NCI-H1092 treated with DMSO at 0.1 percent for 48 hours (cell line): ENCODE measurements at places on chromosomes 5 and 9.

DNA sequence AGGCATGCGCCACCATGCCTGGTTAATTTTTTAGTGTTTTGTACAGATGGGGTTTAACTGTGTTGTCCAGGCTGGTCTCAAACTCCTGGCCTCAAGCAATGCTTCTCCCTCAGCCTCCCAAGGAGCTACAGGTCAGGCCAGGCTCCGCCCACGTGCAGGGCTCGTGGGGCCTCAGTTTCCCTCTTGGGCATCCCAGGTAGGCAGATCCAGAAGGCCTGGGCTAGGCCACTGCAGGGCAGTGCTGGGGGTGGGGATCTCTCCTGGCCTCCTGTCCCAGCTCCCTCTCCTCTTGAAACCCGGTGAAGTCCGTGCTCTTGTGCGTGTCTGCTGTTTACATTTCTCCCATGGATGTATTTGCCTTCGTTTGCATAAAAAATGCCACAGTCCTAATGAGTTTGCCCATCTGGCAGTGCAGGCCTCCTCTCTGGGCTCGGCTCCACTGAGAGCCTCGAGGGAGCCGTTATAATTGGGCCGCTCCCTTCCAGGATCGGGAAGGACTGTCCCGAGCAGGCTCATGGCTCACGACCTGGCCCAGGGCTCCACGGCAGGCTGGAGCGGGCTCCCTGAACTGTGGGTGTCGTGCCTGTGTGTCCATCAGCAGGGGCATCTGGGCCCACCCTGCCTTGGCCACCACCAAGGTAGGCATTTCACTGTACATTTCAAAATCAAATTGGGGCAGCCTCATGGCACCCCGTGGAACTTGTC lies 52.6 kb upstream of the RUFY1 start:
- DNase-seq = no peak

- no peak for DNase-seq
These were observed 518.1 kb downstream of the CSNK1G3 start for GRCh38 chr5:124030043-124030491.

DNA sequence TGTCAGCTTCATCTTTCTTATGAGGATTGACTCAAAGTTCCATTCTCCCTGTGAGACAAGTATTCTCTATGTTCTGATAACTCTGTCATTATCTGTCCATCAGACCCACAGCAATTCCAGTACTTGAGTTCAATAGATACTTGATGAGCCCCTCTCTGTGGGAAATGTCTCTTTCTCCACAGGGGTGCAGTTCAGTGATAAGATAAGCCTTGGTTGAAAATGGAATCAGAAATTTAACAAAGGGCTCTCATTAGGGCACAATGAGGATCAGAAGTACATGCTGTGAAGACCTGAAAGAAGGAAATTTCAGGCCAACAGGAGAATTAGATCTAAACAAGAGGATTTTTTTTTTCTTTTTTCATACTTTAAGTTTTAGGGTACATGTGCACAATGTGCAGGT lies 737.3 kb downstream of the MTRR start:
- no peak for DNase-seq

DNA sequence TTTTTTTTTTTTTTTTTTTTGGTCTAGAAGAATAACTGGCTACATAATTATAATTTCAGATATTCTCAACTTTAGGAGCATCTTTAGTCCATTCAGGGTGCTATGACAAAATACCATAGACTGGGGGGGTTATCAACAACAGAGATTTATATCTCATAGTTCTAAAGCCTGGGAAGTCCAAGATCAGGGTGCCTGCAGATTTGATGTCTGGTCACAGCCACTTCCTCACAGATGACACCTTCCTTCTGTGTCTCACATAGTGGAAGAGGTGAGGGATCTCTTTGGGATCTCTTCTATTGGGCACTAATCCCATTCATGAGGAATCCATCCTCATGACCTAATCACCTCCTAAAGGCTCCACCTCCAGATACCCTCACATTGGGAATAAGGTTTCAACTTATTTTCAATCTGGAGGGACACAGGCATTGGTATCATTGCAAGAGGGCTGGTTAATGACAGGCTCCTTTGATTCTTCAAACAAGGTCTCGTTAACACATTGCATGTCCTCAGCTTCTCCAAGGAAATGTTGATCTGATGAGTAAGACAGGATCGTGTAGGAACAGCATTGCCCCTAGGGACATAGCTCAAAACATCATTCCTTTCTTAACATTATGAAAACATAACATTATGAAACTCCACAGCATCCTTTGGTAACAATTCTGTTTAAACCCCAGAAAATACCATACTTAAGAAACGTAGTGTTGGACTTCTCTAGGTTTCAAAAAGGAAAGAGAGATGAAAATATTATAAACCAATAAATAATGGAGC lies 372.4 kb downstream of the SEMA5A start:
- DNase-seq = no peak

DNA sequence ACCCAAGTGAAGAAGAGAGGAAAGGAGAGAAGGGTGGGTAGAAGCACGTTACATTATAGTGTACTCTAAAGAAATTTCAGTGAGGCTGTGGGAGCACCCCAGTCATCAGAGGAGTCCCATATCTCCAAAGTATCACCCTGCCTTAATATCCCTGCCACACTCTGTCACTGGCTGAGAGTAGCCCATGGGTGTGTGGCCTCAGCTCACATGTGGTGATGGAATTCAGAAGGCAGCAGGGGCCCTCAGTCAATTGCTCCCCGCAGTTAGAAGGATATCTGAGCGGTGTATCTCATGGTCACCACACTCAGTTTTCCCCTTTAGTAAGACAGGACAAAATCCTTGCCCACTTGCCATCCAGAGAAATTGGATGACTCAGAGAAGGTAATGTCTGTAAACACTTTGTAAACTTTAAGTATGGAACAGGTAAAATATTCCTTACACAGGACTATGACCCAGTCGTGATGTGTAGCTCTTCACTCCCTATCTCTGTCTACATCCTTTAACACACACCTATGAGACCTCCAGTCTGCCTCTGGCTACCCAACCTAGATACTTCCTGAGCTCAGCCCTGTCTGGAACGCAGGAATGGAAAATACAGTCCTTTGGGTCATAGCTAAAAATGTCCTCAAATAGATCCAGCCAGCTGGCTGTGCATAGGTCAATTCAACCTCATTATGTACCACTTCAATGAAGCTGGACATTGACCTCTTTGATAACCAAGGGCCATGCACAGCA lies 24.3 kb upstream of the PLIN2 start:
- DNase-seq = no peak

DNA sequence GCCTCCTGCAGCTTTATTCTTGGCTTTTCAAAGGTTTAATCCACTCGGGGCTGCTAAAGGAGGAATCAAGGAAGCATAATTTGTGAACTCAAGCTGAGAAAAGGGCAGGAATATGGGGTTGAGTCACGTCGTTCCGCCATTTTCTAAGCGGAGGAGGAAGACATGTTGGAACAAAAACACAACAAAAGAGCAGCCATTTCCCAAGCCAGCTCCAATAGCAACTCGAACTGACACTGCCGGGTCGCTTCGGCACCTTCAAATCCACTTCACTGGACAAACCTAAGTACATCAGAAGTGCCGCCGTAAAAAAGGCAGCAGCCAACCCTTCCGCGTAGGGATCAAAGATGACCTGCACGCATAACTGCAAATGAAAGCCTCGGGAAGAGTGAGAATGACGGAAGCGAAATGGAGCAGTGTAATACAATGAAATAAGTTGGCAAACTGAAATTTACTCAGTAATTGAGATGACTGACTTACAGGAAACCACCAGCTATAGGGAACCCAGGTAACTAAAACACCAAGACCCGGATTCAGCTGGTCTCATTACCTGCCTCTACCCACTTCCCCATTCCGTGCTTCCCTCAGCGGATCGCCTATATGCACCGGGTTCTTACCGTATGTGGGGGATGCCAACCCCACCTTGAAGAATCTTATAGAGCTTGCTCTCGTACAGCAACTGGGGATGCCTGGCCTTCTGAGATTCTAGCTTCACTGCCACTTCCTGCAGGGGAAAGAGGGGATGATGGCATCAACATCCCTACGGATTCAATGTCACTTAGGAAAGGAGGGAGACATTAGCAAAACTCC lies 1.6 kb downstream of the CSNK1A1 start:
- DNase-seq = peak; percentile 39

DNA sequence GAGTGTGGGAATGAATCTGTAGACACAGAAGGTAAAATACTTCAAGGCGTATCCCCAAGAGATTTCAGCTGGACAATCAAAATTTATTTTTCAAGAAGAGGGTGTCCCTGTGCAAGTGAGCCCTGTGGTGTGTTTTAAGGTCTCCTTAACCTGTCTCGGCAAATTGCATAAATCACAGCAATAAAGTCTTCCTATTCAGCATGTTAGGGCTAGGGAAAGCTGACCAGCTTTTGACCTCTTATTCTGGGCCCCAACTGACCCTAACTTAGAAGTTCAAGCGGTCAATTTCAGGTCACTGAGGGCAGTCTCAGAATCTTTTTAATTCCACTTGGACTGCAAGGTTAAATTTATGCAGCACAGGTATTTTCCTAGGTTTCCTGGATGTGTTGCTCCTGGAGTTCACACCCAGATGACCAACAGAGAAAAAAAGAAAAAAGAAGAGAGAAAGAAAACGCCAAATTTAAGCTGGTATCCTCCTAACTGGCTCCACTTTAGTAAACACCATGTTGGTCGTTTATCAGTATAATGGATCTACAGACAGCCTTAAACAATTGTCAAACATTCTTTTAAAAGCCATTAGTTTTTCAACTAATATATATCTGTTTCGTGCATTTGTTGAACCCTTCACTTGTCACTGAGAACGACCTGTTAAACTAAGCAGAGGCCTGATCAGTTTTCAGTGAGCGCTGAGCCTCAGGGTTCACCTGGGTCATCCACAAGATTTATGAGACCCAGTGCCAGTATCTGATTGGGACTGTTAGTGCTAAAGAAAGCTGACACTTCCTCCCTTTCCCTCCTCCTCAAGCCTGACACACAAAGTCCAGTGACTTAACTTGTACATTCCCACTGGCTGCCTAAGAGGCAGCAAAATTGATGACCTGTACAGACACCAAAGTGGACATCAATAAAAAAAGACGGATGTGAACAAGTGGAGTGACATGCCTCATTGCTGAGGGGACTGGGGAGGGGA lies 546.1 kb downstream of the NR2F1-AS1 start:
- DNase-seq = no peak

DNA sequence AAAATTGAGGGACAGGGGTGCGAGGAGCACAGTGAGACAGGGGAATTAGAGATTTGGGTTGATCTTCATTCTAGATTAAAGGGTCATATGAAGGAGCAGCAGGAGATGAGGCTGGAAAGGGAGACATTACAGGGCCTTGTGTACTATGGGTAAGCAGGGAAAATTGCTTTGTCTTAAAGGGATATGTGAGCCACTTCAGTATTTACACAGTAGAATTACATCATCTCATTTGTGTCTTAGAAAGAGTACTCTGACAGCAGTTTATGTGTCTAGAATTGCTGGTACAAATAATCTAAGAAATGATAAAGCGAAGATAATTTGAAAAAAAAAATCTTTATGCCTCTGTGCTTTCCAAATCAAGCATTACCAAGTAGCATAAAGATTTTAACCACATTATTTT lies 287.0 kb upstream of the ARRDC3 start:
- no peak for DNase-seq

DNA sequence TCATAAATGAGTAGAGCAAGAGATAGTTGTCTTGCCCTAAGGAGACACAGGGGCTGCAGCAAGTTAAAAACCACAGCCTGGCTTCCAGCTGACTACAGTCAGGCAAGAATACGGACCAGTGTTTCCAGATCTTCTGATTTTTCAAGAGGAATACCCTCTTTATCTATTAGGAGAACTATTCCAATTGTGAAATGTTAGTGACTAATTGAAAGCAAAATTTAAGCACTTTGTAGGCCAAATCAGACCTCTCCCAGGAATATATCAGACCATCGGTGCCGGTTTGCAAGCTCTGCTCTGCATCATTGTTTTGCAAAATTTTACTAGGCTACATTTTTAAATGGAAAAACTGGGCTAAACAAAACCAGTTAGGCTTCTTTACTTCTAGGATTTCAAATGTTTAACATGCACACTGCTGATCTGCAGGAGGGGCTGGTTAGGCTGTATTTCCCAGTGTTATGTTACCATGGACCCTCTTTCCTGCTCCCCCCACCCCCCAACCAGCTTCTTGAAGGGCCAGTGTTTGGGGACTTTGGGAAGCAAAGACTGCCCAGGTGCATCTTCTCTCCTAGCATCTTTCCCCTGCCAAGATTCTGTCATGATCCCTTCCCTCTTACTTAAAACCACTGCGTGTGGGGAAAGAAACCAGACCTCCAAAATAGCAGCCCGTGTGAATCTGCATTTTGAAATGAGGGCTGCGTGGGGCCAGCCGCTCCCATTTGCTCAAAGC lies 1.1 kb upstream of the ARSI start:
- DNase-seq = no peak

DNA sequence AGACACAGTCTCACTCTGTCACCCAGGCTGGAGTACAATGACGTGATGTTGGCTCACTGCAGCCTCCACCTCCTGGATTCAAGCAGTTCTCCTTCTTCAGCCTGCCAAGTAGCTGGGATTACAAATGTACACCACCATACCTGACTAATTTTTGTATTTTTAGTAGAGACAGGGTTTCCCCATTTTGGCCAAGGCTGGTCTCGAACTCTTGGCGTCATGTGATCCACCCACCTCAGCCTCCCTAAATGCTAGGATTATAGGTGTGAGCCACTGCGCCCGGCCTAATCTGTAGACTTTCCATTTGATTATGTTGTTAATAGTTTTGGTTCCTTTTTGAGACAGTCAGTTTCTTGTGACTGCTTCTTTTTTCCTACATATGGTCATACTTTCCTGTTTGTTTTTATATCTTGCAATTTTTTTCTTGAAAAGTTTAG lies 31.0 kb downstream of the MTREX start:
- DNase-seq = no peak
